ENCODE measurements at places on chromosomes 4 and X.
A peak's percentile ranks its signal among the peaks of the same experiment; 100 is the strongest.

DNA sequence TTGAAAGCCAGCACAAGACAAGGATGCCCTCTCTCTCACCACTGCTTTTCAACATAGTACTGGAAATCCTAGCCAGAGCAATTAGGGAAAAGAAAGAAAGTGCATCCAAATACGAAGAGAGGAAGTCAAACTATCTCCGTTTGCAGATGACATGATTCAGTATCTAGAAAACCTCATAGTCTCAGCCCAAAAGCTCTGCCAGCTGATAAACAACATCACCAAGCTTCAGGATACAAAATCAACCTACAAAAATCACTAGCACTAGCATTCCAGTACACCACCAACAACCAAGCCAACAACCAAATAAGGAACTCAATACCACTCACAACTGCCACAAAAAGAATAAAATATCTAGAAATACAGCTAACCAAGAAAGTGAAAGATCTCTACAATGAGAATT, 38.6 kb downstream of the COX7B2 start:
- DNase-seq, result no peak

GRCh38 chr4:107366900-107367299, 330.8 kb upstream of the DKK2 start:
- DNase-seq, result no peak

DNA sequence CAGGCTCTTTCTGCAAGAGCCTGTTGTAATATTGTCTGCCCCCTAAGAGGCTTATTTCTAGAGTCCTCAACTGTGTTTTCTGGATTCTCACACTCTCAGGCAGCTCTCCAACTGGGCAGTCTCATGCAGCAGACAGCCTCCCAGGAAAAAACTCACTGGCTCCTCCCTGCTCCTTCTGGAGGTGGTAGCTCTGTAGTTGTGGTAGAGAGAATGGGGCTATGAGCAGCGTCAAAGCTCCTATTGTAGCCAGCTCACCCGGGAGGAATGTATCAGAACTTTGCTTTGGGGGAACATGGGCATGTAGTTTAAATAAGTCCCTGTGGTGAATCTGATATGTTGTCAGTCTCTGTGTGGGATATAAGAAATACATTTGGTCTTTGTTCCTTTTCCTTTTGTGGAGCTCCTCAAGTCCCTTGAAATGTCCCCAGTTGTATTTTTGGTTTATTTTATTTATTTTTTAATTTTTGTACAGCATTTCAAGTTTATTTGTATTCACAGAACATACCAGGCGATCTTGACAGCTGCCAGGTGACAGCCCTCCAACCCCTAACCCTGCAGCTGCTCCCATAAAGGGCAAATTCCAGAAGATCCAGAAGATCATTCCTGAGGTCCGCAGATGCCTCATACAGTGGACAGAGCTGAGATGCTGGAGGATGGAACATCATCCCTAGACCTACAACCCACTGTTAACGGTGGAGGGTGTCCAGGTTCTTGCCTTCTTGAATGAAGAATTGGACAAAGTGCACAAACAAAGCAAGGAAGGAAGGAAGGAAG, 45.7 kb downstream of the TRIM61 start:
- DNase-seq, result peak; percentile 44

GRCh38 chrX:30307466-30307865, 1.7 kb downstream of the NR0B1 start:
- DNase-seq, result no peak

GRCh38 chr4:168874083-168874482, 136.0 kb downstream of the CBR4 start:
- no peak for DNase-seq

DNA sequence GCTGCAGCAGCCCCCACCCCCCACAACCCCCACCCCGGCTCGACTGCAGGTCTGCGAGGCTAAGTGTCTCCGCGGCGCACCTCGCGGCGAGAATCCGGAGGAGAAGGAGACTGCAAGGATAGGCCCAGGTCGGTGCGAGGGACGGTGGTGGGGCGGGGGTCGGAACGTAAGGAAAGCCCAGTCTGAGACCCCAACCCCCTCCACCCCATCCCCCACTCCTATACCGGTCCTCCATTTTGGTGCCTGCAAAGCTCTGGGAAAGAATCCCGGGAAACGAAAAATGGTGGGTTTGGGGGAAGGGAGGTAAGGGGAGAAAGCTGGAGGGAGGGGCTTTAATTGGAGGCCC, 614 bp downstream of the BEX3 start:
- DNase-seq, result peak; percentile 61

Data from ELF-1 (cell line).